ENCODE measurements at places on chromosomes 6 and 20. TPM values are rescaled to one million over a fixed set of nuclear protein-coding genes. Genes with fewer than 3 reads are reported as not detected.

The TRIM10 gene
- total RNA-seq = not detected

GRCh38 chr6:144989319-144990107, 704.4 kb downstream of the UTRN start:
- no peak overlapping the region for H3K4me3 ChIP-seq
- H3K27ac ChIP-seq = no peak overlapping the region
- peaks cover 5% of the 10 kb centered on the region for H3K27me3 ChIP-seq
- H3K4me1 ChIP-seq = no peaks in the 10 kb centered on the region
- DNase-seq = no peak
- H3K36me3 ChIP-seq = no peaks in the 10 kb centered on the region

- H3K27me3 ChIP-seq = peaks cover 6% of the 10 kb centered on the region
- no peaks in the 10 kb centered on the region for H3K36me3 ChIP-seq
- DNase-seq = peak; percentile 90
- no peaks in the 10 kb centered on the region for H3K4me1 ChIP-seq
- H3K4me3 ChIP-seq = no peak overlapping the region
Measured at GRCh38 chr20:50588034-50588736, 78.0 kb downstream of the PTPN1 start.

GRCh38 chr20:38766071-38766470, 17.8 kb downstream of the ACTR5 start:
- no peak overlapping the region for H3K27ac ChIP-seq
- H3K4me3 ChIP-seq = no peak overlapping the region
- H3K4me1 ChIP-seq = no peaks in the 10 kb centered on the region

The CRISP3 gene
- not detected for total RNA-seq

GRCh38 chr6:46704562-46704961, 16.9 kb downstream of the TDRD6 start:
- H3K36me3 ChIP-seq = no peaks in the 10 kb centered on the region
- no peaks in the 10 kb centered on the region for H3K4me1 ChIP-seq
- no peak for DNase-seq
- no peak overlapping the region for H3K27ac ChIP-seq

GRCh38 chr6:109892451-109893435, 85.4 kb upstream of the GPR6 start:
- H3K4me3 ChIP-seq = no peak overlapping the region
- H3K4me1 ChIP-seq = peaks cover 2% of the 10 kb centered on the region
- no peak overlapping the region for H3K27ac ChIP-seq
- peaks cover 18% of the 10 kb centered on the region for H3K36me3 ChIP-seq
- no peak for DNase-seq
- peaks cover 4% of the 10 kb centered on the region for H3K27me3 ChIP-seq

The TRIM40 gene
- not detected for total RNA-seq

The FOXC1 gene
- 3.3 TPM for total RNA-seq

- H3K4me1 ChIP-seq = peaks cover 3% of the 10 kb centered on the region
- no peak for DNase-seq
- H3K27ac ChIP-seq = no peak overlapping the region
- peaks cover 38% of the 10 kb centered on the region for H3K36me3 ChIP-seq
- no peak overlapping the region for H3K4me3 ChIP-seq
Measured at GRCh38 chr20:47691625-47692024, 93.7 kb downstream of the SULF2 start.

Data from glutamatergic neuron (in vitro differentiated cells).